HS-27A (cell line): ENCODE measurements at places on chromosomes 7 and 10.

DNA sequence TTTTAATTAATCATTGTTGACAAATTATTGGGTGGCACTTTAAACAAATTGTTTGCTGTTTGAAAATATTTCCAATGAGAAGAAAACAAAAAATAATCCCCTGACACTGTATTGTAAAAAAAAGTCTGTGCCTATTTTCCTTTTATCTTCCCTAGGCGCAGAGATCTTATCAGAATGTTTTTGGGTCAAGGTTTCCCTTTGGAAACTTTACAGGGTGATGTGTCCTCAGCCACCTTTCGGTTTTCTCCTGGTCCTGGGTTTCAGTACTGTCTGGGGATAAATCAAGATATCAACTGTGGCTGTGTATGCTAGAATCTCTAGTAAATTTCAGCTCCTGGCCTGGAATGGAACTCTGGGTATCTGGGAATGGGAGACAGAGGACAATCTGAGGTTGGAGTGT, 1.4 kb downstream of the ZNF107 start:
- no peak for DNase-seq

DNA sequence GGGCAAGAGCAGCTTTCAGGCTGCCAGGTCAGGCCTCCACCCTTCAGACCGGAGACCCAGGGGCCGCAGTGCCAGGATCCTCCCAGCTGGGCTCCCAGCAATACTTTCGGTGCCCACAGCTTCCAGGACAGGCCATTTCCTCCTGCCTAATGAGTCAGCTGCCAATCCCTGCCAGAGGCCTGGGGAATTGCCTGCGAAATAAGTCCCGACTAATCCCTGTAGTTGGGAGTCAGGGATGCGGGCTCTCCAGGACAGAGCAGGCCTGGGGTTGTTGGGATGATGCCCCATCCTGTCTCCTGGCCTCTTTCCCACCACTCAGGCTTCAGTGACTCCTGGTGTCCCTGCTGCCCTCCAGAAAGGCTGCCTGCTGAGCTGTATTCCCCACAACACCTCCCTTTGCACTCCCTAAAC, 143.5 kb upstream of the UNC5B start:
- DNase-seq = no peak

DNA sequence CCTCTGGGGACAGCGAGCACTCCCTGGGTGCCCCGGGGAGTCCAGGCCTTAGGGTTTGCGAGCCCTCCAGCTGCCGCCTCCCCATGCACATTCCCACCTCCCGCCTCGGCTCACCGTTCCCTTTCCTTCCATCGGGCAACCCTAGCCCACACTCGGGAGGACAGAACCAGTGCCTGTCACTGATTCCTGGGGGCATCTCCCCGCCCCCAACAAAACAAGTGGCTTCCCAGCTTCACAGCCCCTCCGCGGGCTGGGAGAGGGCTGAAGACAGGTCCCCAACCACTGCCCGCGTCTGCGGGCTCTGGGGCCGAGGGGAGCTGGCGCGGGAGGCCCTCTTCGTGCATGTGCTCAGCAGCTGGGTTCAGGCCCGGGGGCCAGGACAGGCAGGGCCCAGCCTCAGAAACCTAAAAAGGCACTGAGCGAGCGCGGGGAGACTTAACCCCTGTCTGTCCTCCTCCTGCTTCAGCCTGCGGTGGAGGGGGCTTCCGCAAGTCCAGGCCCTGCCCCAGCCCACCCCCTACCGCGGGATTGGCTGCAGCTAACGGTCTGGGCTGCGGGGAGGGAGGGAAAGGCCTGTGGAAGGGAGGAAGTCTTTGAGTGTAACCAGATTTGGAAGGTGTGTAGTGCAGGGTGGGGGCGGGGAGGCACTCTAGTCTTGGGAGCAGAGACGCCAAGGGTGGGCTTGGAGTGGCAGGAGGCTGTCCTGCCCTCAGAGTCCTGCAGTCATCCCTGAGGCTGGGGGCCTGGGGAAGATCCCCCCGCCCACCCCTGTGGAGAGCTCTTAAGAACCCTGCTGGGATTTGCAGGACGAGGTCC, 1.2 kb downstream of the FLNC start:
- DNase-seq = no peak

- DNase-seq = no peak
Measured at GRCh38 chr10:81146436-81146835, 608.7 kb downstream of the SH2D4B start.

- DNase-seq = no peak
Measured at GRCh38 chr7:50704844-50705243, 77.9 kb downstream of the GRB10 start.
